ENCODE measurements at places on chromosomes 1 and 21. TPM values are rescaled to one million over a fixed set of nuclear protein-coding genes. Genes with fewer than 3 reads are reported as not detected.

The PLA2G2C gene
- total RNA-seq, result not detected

The LRRC8B gene
- 1.8 TPM for total RNA-seq

The PLEKHN1 gene
- total RNA-seq, result 0.28 TPM

GRCh38 chr21:32782698-32783097 lies 11.1 kb upstream of the PAXBP1 start:
- no peaks in the 10 kb centered on the region for H3K36me3 ChIP-seq
- H3K4me3 ChIP-seq, result no peak overlapping the region
- H3K27ac ChIP-seq, result no peak overlapping the region
- no peaks in the 10 kb centered on the region for H3K27me3 ChIP-seq
- no peak for DNase-seq

- H3K4me3 ChIP-seq, result no peak overlapping the region
- H3K27me3 ChIP-seq, result no peaks in the 10 kb centered on the region
- H3K4me1 ChIP-seq, result peaks cover 3% of the 10 kb centered on the region
- DNase-seq, result no peak
- peaks cover 10% of the 10 kb centered on the region for H3K36me3 ChIP-seq
These were observed 1.4 kb upstream of the IPO9 start for GRCh38 chr1:201827321-201828216.

DNA sequence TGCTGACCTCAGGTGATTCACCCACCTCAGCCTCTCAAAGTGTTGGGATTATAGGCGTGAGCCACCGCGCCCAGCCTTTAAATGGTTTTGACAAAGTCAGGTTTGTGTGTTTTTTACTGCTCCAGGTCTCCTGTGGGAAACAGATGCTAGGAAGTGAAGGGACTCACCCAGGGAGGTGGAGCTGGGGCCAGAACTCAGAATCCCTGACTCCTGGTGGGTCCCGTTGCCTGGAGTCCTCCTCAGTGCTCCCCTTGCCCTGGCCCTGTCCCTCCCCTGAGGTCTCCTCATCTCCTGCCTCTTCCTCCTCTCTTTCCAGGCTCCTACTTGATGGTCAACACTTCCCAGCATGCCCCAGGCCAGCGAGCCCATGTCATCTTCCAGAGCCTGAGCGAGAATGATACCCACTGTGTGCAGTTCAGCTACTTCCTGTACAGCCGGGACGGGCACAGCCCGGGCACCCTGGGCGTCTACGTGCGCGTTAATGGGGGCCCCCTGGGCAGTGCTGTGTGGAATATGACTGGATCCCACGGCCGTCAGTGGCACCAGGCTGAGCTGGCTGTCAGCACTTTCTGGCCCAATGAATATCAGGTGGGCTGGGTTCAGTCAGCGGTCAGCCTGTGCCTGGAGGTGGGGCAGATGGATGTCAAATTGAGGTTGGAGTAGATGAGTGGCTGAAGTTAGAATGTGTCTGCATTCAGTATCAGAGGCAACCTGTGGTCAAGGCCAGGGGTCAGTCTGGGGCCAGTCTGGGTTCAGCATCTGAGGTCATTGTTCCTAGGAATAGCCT lies 22.1 kb downstream of the PTPRU start:
- H3K27ac ChIP-seq, result no peak overlapping the region
- DNase-seq, result no peak
- H3K27me3 ChIP-seq, result no peaks in the 10 kb centered on the region
- no peak overlapping the region for H3K4me3 ChIP-seq

GRCh38 chr1:160108888-160109662 lies 6.5 kb upstream of the ATP1A2 start:
- peaks cover 10% of the 10 kb centered on the region for H3K4me1 ChIP-seq
- no peak overlapping the region for H3K27ac ChIP-seq
- DNase-seq, result peak; percentile 52

DNA sequence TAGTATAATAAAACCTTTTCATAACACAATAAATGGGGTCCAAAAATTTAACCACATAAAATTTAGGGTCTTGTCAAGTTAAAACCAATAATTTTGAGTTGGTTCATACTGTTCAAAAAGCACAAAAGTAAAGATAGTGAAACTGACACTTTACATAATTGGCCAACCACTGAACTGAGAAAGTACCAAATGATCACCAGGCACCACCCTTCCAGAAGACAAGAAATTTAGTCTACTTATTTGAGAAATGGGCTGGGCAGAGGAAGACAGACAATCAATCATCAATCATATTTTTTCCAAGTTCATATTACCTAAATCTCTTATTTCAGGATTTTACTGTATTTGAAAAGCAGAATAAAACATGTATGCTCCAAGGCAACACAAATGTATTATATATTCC lies 6.5 kb upstream of the GOLPH3L start:
- no peaks in the 10 kb centered on the region for H3K36me3 ChIP-seq
- no peak overlapping the region for H3K27ac ChIP-seq
- no peak overlapping the region for H3K4me3 ChIP-seq
- no peaks in the 10 kb centered on the region for H3K4me1 ChIP-seq
- DNase-seq, result no peak

- H3K4me3 ChIP-seq, result no peak overlapping the region
- peaks cover 2% of the 10 kb centered on the region for H3K27me3 ChIP-seq
- DNase-seq, result peak; percentile 37
- no peaks in the 10 kb centered on the region for H3K36me3 ChIP-seq
- no peaks in the 10 kb centered on the region for H3K4me1 ChIP-seq
- no peak overlapping the region for H3K27ac ChIP-seq
These were observed 78.1 kb upstream of the DNAH14 start for GRCh38 chr1:224851210-224851847.

GRCh38 chr1:94675373-94675772 lies 133.8 kb upstream of the F3 start:
- peak overlapping the region; percentile 70 for H3K27ac ChIP-seq
- DNase-seq, result peak; percentile 95
- H3K36me3 ChIP-seq, result no peaks in the 10 kb centered on the region
- peaks cover 20% of the 10 kb centered on the region for H3K4me1 ChIP-seq
- H3K27me3 ChIP-seq, result no peaks in the 10 kb centered on the region
- no peak overlapping the region for H3K4me3 ChIP-seq

DNA sequence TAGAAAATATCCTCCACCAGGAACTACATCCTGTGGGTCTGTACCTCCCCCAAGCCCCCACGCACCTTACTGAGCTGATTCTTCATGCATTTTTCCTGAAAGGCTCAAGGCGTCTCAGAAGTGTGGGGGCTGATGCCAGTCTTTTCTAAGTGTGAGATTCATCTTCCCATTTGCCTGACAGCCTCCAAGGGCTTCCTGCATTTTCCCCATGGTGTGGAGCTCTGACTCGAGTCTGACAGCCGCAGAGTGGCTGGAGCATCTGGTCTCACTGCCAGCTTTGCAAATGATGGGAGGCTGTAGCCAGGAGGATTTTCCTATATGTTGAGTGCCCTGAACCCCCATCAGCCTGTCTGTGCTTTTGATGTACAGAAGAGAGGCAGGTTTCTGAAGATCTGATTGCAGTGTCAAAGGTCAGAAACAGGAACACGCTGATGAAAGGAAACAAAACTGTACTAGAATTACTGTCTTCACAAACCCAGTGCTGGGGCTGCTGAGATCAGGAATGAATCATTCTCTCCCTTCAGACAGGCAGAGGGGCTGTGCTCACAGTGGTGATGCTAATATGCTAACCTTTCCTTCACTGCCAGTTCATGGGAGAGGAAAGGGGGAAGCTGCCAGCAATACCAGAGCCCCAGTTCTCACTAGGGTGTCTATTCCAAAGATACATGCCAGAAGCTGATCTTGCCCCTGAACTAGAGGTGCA lies 201.5 kb upstream of the C1orf174 start:
- H3K27me3 ChIP-seq, result no peaks in the 10 kb centered on the region
- no peaks in the 10 kb centered on the region for H3K4me1 ChIP-seq
- no peaks in the 10 kb centered on the region for H3K36me3 ChIP-seq
- DNase-seq, result no peak
- no peak overlapping the region for H3K27ac ChIP-seq

DNA sequence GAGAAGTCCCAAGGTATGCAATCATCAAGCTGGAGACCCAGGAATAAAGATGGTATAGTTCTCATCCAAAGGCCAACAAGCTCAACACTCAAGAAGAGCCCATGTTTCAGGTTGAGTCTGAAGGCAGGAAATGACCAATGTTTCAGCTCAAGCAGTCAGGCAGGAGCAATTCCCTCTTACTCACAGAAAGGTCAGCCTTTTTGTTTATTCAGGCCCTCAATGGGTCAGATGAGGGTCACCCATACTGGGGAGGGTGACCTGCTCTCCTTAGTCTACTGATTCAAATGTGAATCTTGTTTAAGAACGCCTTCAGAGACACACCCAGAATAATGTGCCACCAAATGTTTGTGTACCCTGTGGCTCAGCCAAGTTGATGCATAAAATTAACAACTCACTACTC lies 262.4 kb downstream of the USP25 start:
- H3K27ac ChIP-seq, result no peak overlapping the region
- peaks cover 4% of the 10 kb centered on the region for H3K4me1 ChIP-seq
- no peaks in the 10 kb centered on the region for H3K36me3 ChIP-seq
- DNase-seq, result peak; percentile 63
- no peak overlapping the region for H3K4me3 ChIP-seq

GRCh38 chr1:221246628-221247415 lies 367.6 kb downstream of the HLX start:
- no peak overlapping the region for H3K4me3 ChIP-seq
- no peak for DNase-seq
- no peaks in the 10 kb centered on the region for H3K4me1 ChIP-seq
- no peaks in the 10 kb centered on the region for H3K27me3 ChIP-seq

DNA sequence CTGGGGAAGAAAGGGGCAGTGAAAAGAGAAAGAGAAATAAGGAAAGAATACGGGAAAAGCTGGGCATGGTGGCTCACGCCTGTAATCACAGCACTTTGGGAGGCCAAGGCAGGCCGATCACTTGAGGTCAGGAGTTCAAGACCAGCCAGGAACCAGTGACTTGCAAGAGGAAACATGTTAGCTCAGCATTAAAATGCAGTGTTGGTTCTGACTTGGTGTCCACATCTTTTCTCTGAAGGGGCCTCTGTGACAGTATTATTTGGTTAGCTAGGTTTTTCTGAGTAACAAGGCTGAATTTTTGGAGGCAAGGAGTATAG lies 26.8 kb downstream of the IER5 start:
- peaks cover 33% of the 10 kb centered on the region for H3K4me1 ChIP-seq
- no peak overlapping the region for H3K27ac ChIP-seq
- H3K4me3 ChIP-seq, result no peak overlapping the region
- no peak for DNase-seq
- no peaks in the 10 kb centered on the region for H3K27me3 ChIP-seq

- H3K27ac ChIP-seq, result no peak overlapping the region
- no peaks in the 10 kb centered on the region for H3K36me3 ChIP-seq
- H3K4me3 ChIP-seq, result no peak overlapping the region
- DNase-seq, result no peak
These were observed 11.7 kb upstream of the EPHA2 start for GRCh38 chr1:16167331-16168143.

GRCh38 chr1:215277532-215277931 lies 195.0 kb downstream of the KCNK2 start:
- H3K4me3 ChIP-seq, result no peak overlapping the region
- H3K27me3 ChIP-seq, result no peaks in the 10 kb centered on the region
- peak; percentile 64 for DNase-seq
- peaks cover 9% of the 10 kb centered on the region for H3K4me1 ChIP-seq

DNA sequence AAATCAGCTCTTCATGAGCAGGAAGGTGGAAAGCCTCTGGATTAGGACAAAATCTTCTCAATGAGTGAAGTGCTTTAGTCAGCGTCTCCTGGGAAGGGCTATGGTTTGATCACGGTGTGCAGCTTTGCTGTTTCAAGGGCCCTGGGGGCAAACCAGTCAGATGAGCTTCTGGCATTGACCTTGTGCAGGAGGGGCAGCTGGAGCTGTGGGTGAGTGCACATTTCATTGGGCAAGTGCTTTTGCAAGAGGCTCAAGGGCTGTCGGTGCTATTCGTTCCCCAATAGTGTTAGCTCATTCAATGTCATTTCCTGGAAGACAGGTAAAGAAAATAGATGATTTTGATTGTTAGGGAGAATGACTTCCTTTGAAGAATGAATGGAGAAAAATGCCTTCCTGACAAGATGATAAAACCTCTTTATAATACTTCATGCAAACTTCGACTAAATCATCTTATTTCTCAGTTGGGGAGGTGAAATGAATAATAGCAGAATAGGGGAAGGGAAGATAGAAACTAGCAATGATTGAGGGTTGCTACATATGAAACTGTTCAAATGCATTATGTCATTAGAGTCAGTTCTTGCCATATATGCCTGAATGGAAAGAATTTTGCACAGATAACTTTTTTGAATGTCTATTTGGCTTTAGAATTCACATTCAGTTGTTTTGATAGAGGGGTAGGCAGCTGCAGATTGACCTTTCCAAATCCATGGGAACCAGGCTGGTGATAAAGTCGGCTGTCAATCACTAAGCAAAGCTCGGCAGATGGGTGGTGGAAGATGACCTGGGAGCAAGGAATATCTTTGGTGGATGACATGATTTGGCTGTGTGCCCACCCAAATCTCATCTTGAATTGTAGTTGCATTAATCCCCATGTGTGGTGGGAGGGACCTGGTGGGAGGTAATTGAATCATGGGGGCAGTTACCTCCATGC lies 12.9 kb upstream of the DISC1 start:
- no peaks in the 10 kb centered on the region for H3K36me3 ChIP-seq
- peaks cover 11% of the 10 kb centered on the region for H3K27me3 ChIP-seq
- no peak overlapping the region for H3K4me3 ChIP-seq
- no peaks in the 10 kb centered on the region for H3K4me1 ChIP-seq
- no peak for DNase-seq

DNA sequence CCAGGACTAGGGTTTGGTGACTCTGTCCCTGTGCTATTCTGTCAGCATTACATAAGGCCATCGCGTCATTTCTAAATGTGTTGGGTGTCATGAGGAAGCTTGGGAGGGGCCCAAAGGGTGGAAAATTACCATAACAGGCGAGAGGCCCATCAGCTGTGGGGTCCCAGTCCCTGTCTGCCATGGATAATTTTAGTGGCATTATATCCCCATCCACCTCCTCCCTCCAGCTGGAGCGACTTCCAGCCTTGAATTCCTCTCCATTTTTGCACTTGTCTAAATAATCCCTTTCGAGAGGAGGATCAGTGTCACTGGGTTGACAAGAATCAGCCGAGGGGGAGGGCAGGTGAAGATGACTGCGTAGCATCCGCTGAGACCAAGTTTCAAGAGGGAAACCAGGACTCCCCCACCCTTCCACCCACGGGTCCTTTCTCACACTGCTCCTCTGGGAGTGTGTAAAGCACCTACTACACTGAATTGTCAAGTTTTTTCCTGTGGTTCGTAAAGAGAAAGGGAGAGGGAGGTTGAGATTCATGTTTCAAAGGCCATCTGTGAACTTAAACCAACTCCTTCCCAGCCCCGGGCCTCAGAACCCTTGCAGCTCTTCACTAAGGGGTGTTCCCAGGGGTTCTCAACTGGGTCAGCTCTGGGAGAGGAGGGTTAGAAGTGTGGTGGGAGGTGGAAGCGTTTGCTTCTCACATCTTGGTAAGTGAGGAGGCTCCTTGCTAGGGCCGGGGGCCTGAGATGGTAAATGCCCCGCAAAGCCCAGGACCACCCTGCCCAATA lies 29.2 kb downstream of the VASH2 start:
- H3K27me3 ChIP-seq, result no peaks in the 10 kb centered on the region
- H3K4me1 ChIP-seq, result peaks cover 11% of the 10 kb centered on the region
- peaks cover 10% of the 10 kb centered on the region for H3K36me3 ChIP-seq
- no peak overlapping the region for H3K4me3 ChIP-seq
- H3K27ac ChIP-seq, result no peak overlapping the region
- DNase-seq, result no peak

GRCh38 chr1:245432228-245432875 lies 277.6 kb downstream of the KIF26B start:
- no peaks in the 10 kb centered on the region for H3K27me3 ChIP-seq
- H3K4me3 ChIP-seq, result no peak overlapping the region
- peaks cover 3% of the 10 kb centered on the region for H3K36me3 ChIP-seq
- DNase-seq, result no peak
- peaks cover 2% of the 10 kb centered on the region for H3K4me1 ChIP-seq

All from IMR-90 (cell line).